Endothelial cell of umbilical vein (primary cell): ENCODE measurements at places on chromosomes 3 and 15. TPM values are rescaled to one million over a fixed set of nuclear protein-coding genes. Genes with fewer than 3 reads are reported as not detected.

DNA sequence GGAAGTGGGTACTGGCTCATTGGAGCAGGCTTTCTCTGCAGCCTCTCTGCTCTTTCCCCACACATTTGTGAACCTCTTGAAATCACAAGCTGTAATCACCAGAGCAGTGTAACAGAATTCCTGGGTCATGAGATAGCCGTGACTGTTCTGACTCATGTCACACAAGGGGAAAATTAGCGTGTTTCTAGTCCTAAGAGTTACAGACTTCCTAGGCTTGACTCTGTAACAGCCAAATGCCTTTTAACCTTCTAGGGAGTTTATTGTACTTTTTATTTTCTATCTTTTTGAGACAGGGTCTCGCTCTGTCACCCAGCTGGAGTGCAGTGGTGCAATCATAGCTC lies 54.7 kb upstream of the TRAK1 start:
- peak; percentile 92 for DNase-seq

DNA sequence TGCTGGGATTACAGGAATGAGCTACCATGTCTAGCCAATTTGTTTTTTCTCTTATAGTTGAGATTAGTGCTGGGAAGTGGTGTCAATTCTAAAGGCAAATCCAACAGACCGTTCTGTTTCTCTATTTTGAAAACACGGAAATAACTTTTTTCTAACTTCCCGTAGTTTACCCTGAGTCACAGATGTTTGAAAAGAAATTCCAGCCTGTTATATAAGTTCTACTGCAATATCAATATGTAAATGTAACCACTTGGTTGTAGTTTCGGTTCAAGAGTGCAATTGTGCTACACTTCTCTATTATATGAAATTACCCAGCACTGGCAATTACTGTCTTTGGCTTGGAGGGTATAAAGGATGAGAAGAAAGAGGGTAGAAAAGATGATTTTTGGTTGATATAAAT lies 22.3 kb upstream of the GNB4 start:
- DNase-seq, result peak; percentile 86

ITPKA gene
- polyA plus RNA-seq, result 0.14 and 0.25 TPM in 2 replicates

CCR8 gene
- not detected in 2 replicates for polyA plus RNA-seq

DNA sequence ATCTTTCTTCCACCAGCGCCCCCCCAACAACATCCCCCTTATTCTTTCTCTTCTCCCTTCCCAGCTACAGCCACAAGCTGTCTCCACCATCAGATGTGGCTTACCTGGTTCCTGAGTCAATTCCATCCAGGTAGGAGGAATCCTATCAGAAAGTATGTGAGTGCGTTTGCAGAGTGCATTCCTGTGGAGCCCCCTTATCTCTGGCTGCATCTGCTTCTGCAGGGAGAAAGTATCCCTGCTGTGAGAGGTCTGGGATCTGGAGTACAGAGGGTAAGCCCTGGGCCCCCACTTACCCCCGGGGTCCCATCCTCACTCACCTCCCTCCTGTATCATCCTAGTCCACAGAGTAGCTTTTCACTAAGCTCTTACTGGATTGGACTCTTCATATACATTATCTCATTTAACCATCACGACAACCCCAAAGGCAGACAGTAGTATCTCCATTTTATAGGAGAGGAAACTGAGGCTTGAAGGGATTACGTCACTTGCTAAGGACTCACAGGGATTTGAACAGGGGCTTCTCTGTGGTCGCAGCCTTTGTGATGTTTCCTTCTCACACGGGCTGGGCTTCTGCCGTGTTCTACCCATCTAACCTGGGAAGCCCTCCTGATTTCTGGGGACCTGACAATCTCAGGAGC lies 22.2 kb upstream of the MAGEF1 start:
- no peak for DNase-seq

DNA sequence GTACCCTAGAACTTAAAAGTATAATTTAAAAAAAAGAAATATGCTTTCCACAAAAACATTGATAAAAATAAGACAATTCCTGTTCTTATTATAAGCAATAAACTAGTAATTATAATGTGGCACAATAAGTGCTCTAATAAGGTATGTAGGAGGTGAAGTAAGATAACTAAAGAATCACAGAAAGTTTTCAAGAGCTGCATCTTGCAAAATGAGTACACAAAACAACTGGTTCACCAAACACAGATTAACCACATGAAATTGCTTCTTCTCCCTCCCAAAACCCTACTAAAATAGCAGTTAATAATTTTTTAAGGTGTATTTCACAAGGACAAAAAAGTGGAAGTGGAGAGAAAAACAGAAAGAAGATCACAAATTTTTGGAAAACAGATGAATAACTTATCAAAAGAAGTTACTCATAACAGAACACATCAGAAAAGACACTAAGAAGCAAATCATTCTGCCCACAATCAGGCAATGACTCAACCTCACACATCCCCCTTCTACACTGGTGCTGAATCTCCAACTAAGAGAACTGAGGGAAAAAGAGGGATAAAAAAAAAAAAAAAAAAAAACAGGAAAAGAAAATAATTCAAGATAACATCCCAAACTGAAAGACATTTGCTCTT lies 64.2 kb downstream of the TBC1D5 start:
- no peak for DNase-seq

GRCh38 chr15:76433798-76434400 lies 97.3 kb downstream of the ISL2 start:
- DNase-seq, result no peak

MESP2 gene
- polyA plus RNA-seq, result 0.21 and 0.43 TPM in 2 replicates

KNG1 gene
- polyA plus RNA-seq, result not detected in 2 replicates

DNA sequence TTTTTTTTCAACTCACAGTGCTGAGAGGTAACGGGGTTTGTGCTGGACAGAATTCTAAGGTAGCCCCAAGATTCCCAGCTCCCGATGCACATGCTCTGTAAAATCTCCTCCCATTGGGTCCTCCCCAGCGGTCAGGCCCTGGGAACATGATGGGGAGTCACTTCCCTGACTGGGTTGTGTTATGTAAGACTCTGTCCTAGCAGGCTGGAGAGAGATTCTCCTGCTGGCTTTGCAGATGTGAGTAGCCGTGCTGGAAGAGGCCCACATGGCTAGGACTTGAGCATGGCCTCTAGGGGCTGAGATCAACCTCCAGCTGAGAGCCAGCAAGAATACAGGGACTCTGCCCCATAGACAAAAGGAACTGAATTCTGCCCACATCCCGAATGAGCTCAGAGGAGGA lies 83.7 kb upstream of the OXTR start:
- no peak for DNase-seq

GRCh38 chr3:72750405-72750965 lies 97.8 kb downstream of the SHQ1 start:
- no peak for DNase-seq

DNA sequence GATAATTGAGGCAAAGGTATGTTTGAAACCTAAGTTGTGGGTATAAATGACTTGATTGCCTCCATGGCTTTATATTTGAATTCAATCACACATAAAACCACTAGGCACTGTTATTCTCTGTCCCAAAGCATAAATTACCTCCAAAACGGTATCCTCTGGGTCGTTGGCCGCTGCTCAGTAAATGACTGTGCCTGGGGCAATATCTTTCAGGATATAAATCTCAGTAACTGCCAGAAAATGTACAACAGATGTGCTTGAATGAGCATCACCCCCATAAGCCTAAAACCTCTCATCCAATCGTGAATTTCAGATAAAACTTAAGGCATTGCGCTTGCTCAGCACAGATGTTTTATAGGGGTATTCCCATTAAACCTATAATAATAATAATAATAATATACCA lies 19.0 kb upstream of the C3orf49 start:
- DNase-seq, result no peak

TUBGCP5 gene
- 5.1 and 6.7 TPM in 2 replicates for polyA plus RNA-seq

GRCh38 chr15:60804986-60805949 lies 326.3 kb upstream of the ICE2 start:
- DNase-seq, result peak; percentile 56

GRCh38 chr15:78727561-78727960 lies 83.7 kb downstream of the ADAMTS7 start:
- DNase-seq, result no peak

PDIA5 gene
- 48.9 and 55.7 TPM in 2 replicates for polyA plus RNA-seq

MUC13 gene
- not detected in 2 replicates for polyA plus RNA-seq

GRCh38 chr15:74884428-74885223 lies 5.2 kb upstream of the MPI start:
- DNase-seq, result no peak

- DNase-seq, result no peak
Observed at GRCh38 chr3:39407773-39408492, 1.4 kb downstream of the RPSA start.
